T-helper 17 cell (primary cell): ENCODE measurements at places on chromosomes 16 and 17.

DNA sequence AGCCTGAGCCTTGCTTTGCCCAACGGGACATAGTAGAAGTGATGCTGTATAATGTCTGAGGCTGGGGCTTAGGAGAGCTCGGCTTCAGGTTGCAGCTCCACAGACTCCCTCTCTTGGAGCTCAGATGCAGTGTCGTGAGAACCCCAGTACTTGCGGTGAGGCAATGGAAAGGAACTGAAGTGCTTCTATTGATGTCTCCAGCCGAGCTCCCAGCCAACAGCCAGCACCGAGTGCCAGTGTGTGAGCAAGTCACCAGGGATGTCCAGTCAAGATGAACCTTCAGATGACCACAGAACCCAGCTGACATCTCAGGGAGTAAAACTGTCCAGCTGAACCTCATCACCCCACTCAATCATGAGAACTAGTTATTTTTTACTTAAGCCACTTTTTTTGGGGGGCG is 268.1 kb downstream of the IRF8 start:
- DNase-seq: no peak

GRCh38 chr17:70804161-70804560 is 634.8 kb downstream of the KCNJ2 start:
- no peak for DNase-seq

DNA sequence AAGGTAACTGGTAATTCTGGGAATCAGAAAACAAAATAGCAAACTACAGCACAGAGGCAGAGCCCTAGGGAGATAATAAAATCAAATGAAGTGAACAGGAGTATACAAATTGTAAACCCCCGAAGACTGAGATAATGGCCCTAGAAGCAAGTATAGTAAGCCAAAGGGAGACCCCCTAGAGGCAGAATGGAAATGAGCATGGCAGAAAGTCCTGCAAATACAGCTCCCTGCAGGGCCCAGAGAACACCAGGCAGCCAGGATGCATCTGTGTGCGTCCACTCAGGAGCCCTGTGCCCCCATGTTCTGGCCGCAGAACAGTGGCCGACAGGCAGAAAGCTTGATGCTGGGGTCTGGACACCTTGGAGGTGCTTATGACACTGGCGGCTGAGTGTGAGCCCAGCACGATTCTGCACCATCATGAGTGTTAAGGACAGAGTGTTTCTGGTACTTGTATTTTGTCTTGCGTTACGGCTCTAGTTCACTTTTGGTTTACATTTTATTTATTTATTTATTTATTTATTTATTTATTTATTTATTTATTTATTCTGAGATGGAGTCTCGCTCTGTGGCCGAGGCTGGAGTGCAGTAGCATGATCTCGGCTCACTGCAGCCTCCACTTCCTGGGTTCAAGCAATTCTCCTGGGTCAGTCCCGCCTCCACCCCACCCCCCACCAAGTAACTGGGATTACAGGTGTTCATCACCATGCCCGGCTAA is 48.7 kb downstream of the RGS9 start:
- no peak for DNase-seq

DNA sequence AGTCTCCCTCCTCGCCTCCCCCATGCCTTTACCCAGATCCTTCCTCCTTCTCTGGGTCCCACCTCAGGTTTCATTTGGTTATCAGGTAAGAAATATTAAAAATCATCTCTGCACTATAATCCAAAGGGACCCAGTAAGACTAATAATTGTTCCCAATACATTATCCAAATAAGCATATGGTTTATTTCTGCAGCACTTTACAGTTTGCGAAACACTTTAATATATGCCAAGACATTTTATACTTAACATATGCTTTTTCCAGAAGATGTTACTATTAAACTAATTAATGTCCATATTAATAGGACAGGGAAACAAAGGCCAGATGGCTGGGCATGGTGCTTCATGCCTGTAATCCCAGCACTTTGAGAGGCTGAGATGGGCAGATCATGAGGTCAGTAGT is 33.3 kb downstream of the CD300LF start:
- DNase-seq: no peak
